ENCODE measurements at places on chromosomes 3 and 15.

DNA sequence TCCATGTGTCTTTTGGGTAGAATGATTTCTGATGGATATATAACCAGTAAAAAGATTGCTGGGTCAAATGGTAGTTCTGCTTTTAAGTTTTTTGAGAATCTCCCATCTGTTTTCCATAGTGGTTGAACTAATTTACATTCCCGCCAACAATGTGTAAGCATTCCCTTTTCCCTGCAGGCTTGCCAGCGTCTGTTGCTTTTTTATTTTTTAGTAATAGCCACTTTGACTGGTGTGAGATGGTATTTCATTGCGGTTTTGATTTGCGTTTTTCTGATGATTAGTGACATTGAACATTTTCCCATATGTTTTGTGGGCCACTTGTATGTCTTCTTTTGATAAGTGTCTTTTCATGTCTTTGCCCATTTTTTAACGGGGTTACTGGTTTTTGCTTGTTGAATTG is 36.3 kb upstream of the MB21D2 start:
- DNase-seq, result no peak

- no peak for DNase-seq
These were observed 7.6 kb downstream of the MFGE8 start for GRCh38 chr15:88905576-88905975.

GRCh38 chr3:60847791-60848190 is 403.5 kb downstream of the FHIT start:
- no peak for DNase-seq

DNA sequence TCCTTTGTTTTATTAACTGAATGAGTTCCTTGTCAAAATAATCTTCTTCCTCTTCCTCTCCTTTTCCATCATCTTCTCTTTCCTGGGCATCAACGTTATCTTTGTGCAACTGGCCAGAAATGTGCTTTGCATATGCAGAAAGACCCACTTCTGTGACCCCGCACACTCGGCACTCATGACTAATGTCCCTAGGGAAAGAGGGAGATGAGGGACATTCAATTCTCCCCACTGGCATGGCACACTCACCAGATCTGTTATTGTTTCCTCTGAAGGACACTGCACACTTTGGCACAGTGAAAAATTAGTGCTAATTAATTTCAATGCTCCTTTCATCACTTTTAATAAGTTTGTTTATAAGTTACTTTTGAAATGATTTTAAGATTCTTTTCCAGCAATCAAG is 34.0 kb downstream of the ZNF106 start:
- DNase-seq, result no peak

GRCh38 chr15:59616379-59616778 is 4.8 kb downstream of the GCNT3 start:
- no peak for DNase-seq

DNA sequence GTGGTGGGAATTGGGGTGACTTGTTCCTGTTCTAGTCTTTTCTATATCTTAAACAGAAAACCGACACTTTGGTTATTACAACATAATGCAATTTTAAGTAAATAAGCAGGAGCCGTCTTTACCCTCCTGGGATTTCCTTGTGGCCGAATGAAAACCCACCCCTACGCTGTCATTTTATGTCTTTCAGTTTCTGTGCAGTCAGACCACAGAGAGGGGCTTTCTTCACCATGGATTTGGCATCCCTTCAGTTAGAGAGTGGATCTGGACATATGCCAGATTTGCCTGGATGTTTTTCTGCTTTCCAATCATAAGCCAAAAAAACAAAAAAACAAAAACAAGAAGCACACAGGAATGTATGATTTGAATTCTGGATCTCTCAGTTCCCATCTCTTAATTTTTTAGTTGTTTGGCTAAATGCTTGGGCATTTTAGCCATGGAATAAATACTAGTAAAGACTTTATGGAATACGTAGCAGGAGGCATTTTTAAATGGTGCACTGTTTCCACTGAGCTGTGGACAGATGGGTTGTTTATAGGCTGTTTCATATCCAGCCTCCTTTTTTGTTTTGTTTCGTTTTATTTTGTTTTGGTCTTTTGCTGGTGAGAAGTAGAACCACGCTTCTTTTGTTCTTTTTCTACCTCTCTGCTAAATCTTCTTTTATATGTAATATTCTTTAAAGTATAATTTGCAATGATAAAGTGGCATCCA is 272.9 kb downstream of the FEZF2 start:
- DNase-seq, result no peak

GRCh38 chr3:7025581-7026300 is 164.8 kb downstream of the GRM7 start:
- no peak for DNase-seq

DNA sequence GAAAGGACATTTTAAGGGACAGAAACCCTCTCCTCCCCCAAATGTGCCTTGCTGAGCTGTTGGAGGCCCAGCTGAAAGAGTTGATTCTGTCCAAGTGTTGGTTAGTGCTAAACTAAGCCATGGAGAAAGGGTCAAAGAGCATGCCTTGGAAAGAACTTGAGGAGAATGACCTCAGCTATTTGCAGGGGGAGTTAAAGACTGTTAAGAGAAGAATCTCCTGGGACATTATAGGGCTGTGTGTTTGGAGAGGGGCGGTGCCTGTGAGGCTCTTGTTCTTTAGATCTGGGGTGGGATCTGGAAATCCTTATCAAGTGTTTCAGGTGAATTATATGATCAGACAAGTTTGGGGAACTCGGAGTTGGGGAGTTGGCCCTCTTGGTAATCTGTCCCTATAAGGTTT is 13.0 kb downstream of the FNDC3B start:
- no peak for DNase-seq

- DNase-seq, result no peak
These were observed 13.5 kb downstream of the PTPRG start for GRCh38 chr3:61574854-61575253.

GRCh38 chr3:171116365-171116764 is 89.8 kb upstream of the SLC2A2 start:
- no peak for DNase-seq

DNA sequence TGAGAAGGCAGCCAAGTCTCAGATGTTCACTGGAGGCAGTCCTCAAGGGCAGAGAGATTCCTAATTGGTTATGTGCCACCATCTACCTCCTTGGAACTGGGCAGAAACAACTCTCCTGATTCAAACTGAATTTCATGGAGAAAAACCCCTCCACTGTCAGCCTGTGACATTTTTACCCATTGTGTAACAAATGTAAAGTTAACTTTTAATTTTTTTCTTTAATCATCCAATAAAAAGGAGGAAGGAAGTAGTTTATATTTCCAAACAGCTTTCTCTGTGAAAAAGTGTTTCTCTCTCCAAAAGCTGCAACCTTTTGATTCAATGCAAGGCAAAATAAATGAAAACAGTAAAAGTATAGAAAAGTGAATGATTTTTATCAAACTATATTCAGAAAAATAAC is 510 bp upstream of the COLQ start:
- no peak for DNase-seq

- no peak for DNase-seq
These were observed 67.0 kb downstream of the MGLL start for GRCh38 chr3:127755305-127755681.

- DNase-seq, result no peak
These were observed 31.1 kb downstream of the EIF1B start for GRCh38 chr3:40340541-40341170.

GRCh38 chr3:138197058-138197457 is 10.0 kb downstream of the ARMC8 start:
- DNase-seq, result peak; percentile 50

- DNase-seq, result no peak
These were observed 259.2 kb downstream of the GBE1 start for GRCh38 chr3:81502236-81502635.

DNA sequence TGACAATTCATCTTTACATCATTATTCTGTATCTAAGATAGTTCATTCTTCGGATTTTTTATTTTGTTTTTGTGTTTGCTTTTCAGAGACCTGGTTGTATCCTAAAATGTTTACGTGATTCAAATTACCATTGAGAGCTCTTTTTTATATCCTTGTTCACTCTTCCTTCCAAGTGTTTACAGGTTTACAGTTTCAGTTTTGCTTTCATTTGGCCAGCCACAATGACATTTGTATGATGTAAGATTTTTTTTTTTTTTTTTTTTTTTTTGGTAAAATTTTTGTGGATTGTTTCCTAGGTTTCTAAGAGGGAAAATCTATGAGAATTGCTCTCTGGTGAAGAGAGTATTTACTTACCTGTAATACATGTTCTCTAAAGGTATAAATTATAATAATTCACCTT is 55.0 kb downstream of the SETD5 start:
- DNase-seq, result peak; percentile 7

DNA sequence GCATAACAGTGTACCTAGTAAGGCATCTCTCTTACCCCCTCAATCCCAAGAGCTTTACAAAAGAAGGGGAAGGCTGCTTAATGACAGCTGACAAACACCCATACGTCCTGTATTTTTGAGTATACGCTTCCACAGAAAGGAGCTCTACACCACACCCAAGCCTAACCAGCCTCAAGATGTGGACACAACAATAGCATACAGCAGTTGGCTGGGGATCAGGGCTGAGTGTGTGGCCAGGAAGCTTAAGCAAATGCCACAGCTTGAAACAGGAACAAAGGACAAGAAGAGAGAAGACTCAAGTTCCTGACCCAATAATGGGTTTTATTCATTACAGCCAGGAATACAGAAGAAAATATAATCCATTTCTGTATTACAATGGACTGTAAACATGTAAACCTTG is 6.9 kb downstream of the HEXA start:
- DNase-seq, result no peak

DNA sequence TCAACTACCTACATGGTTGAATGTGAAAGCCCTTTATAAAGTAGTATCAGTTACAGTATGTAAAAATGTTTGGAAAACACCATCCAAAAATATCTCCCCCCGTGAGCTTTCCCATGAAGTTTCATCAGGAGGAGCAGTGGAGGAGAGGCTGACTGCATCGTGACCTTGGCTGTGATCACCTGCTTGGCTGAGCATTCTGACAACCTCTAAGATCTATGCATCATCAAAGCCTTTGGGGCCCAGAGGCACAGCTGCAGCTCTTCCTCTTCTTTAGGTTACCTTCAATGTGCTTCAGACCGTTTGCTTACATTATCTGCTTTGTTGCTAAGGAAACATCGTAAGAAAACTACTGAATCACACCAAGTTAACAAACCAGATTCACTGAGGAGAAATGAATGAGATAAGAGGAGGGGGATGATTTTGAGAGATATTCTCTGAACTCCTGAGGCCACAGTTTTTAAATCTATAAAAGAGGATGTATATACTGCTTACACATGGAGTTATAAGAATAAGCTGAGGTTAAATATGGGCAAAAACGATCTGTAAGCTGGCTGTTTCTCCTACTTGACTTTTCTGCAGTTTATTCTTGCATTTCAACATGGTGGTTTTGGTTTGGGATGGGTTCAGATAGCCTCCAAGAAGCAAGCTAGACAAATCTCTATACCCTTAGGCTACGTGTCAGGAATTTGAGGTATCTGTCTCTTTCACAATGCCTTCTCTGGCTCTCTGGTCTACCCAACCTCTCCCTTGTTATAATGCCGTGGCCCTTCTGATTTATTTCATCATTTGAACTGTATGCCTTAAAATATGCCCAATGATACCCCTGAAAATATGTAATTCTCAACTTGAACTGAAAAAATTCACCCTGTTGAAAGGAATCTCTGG is 4.0 kb downstream of the GCSAM start:
- no peak for DNase-seq

DNA sequence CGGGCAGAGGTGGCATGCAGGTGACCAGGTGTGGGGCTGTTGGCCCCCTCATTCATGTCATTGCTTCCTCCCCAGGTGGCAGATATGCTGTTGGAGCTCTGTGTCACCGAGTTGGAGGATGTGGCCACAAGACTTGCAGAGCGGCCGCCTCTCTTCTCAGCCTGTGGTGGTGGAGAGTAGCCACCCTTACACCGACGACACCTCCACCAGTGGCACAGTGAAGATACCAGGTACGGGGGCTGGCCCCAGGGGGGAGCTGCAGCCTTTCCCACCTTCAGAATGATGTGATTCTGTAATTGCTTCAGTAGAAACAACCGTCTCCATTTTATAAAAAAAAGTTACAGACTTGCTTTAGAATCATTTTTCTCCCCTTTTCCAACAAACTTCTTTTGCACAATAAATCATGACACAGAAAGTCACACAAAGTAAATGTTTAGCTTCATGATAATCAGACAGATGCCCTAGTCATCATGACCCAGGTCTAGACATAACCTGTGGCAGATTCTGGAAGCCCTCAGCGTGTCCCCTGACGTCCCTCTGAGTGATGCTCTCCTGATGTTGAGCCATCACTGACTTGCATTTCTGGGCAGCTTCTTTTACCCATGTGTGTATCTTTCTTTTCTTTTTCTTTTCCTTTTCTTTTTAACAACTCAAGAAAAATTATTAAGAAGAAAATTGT is 76.0 kb upstream of the FAN1 start:
- no peak for DNase-seq

- DNase-seq, result no peak
These were observed 164.2 kb downstream of the FOXP1 start for GRCh38 chr3:71419369-71419768.

GRCh38 chr3:182697345-182697919 is 95.9 kb upstream of the ATP11B start:
- DNase-seq, result no peak

DNA sequence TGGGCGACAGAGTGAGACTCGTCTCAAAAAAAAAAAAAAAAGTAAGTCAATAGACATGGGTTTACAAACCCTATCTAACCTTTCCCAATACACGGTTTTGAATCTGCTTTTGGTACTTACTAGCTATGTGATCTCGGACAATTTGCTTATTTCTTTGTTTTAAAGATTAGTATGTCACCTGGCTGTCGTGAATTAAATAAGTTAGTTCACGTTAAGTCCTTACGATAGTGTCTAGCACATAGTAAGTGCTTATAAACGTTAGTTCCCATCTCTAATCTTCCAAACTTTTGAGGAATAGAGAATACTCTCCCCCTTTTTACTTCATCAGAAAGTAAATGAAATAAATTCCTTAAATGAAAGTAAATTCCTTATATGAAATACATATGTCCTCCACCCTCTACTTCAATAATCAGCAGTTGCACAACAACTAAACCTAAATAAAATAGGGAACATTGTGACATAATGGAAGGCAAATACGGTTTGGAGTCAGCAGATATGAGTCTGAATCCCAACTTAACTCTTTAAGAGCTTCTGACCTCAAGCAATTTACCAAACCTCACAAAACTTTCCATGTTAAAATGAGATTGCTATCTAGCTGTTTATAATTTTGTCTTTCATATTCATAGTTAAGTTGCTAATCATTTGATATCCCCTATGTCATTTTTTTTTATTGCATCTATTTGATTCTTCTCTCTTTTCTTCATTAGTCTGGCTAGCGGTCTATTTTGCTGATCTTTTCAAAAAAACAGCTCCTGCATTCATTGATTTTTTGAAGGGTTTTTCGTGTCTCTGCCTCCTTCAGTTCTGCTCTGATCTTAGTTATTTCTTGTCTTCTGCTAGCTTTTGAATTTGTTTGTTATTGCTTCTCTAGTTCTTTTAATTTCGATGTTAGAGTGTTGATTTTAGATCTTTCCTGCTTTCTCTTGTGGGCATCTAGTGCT is 134.6 kb downstream of the PEAK1 start:
- no peak for DNase-seq

- no peak for DNase-seq
These were observed 215.0 kb downstream of the WNT5A start for GRCh38 chr3:55272031-55272645.

GRCh38 chr3:77541203-77541922 is 501.5 kb downstream of the ROBO2 start:
- DNase-seq, result no peak

Measured in hematopoietic multipotent progenitor cell treated with erythropoietin and hydrocortisone succinate and interleukin-3 and kit ligand, for 15 days (in vitro differentiated cells).